Foreskin keratinocyte (primary cell): ENCODE measurements at places on chromosomes 4 and X. TPM values are rescaled to one million over a fixed set of nuclear protein-coding genes. Genes with fewer than 3 reads are reported as not detected.

RAB41 gene
- not detected in 2 replicates for total RNA-seq

KDM6A gene
- 31.2 and 32.3 TPM in 2 replicates for total RNA-seq

CTAG2 gene
- total RNA-seq, result not detected in 2 replicates

MAGEB10 gene
- not detected in 2 replicates for total RNA-seq

MAGEC1 gene
- total RNA-seq, result not detected in 2 replicates

SLC49A3 gene
- 0.07 and 0.11 TPM in 2 replicates for total RNA-seq

ZDHHC15 gene
- total RNA-seq, result not detected in 2 replicates

ADRA2C gene
- 0.04 and 0.10 TPM in 2 replicates for total RNA-seq

FGF2 gene
- 2.3 and 2.5 TPM in 2 replicates for total RNA-seq

PDZD4 gene
- 0.04 and 0.07 TPM in 2 replicates for total RNA-seq

IL3RA gene
- total RNA-seq, result not detected in 2 replicates

STPG2 gene
- 0.07 TPM in 1 of 2 replicates, not detected in the other for total RNA-seq
